ENCODE measurements at places on chromosomes 3 and 15.

DNA sequence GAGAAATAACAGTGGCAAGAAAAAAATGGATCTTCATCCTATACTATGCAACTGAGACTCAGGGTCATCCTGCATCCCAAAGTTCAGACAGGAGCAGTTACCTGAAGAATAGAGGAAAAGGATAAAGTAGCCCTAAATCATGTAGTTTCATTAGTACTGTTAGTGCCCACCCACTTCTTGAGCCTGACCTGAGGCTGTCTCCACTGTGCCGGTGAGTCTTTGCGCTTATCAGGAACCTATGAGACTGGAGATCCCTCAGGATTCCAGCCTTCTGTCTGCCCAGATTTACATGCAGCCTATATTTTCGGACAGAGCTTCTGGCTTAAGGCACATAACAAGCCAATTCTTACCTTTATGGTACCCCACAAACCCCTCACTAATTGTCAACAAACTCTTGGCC is 791.6 kb downstream of the ROBO1 start:
- DNase-seq: no peak

GRCh38 chr3:146466604-146467003 is 2.8 kb downstream of the PLSCR2 start:
- DNase-seq: no peak

- DNase-seq: no peak
Observed at GRCh38 chr3:133866141-133866540, 29.5 kb downstream of the RAB6B start.

GRCh38 chr15:67836477-67836876 is 3.4 kb downstream of the RNU6-1 start:
- no peak for DNase-seq

DNA sequence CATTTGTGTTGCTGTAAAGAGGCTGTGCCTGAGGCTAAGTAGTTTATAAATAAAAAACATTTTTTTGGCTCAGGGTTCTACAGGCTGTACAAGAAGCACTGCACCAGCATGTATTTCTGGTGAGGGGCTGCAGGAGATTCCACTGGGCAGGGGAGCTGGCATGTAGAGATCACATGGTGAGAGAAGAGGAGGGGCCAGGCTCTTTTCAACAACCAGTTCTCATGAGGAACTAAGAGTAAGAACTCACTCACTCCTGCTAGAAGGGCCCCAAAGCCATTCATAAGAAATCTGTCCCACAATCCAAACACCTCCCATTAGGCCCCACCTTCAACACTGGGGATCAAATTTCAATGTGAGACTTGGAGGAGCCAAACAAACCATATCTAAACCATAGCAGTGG is 214.9 kb upstream of the LMCD1 start:
- no peak for DNase-seq

- DNase-seq: no peak
Observed at GRCh38 chr15:35136321-35137189, 51.5 kb upstream of the NANOGP8 start.

DNA sequence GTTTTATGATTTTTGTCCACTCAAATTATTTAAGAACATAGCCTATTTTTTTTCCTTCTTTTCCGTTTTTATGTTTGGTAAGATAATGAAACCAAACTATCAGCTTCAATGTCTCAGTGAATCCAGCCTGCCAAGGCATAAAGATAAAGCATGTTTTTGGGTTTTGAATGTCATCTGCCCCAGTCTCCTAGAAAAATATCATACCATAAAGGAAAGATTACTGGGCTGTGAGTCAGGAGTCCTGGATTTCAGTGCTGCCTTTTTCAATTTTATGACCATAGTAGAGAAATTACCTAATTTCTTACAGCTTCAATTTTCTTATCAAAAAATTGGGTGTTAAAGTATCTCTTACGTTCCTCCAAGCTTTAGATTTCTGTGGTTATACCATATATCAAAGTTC is 87.5 kb downstream of the GAP43 start:
- DNase-seq: no peak

GRCh38 chr15:32867313-32867626 is 149.5 kb downstream of the GREM1 start:
- DNase-seq: no peak

- no peak for DNase-seq
Observed at GRCh38 chr15:67992834-67993233, 61.3 kb upstream of the PIAS1 start.
